ENCODE measurements at places on chromosomes 4 and X.

GRCh38 chr4:160814726-160815125, 1349.1 kb downstream of the FSTL5 start:
- no peak for DNase-seq

GRCh38 chrX:110133735-110134370, 130.9 kb downstream of the TMEM164 start:
- no peak for DNase-seq

DNA sequence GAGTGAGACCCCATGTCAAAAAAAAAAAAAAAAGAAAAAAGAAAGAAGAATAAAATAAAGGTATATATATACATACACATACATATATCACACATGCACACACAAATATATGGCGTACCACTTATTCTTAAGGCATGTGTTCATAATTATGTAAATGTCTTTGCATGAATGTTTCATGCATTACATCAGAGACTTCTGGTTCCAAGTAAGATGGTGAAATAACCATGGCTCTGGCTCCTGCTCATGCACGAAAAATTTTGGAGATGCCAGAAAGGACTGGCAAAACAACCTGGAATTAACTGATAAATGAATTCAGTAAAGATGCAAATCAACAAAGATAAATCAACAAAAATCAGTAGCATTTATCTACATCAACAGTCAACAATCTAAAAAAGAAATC, 19.7 kb upstream of the FHIP1A start:
- DNase-seq: no peak

GRCh38 chrX:120604361-120604782, 471 bp downstream of the MCTS1 start:
- peak; percentile 2 for DNase-seq

DNA sequence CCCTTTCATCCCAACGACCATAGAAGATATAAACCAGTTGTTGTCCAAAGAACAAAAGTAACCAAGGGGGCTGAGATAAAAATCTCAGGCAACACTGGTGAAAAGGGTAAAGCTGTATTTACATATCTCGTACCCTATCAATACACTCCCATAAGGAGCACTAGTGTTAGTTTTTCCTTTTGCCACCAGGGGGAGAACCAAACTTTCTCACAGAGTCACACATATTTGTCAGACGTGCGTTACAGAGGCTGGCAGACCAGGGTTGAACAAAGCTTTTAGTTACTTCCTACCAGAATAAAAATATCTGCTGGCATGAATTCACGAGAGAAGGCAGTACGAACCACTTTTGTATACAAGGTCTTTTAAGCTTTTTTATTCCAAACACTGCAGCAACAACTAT, 88.3 kb downstream of the AMELX start:
- DNase-seq: peak; percentile 2

- DNase-seq: no peak
Measured at GRCh38 chrX:42694260-42694815, 83.6 kb downstream of the PPP1R2C start.

DNA sequence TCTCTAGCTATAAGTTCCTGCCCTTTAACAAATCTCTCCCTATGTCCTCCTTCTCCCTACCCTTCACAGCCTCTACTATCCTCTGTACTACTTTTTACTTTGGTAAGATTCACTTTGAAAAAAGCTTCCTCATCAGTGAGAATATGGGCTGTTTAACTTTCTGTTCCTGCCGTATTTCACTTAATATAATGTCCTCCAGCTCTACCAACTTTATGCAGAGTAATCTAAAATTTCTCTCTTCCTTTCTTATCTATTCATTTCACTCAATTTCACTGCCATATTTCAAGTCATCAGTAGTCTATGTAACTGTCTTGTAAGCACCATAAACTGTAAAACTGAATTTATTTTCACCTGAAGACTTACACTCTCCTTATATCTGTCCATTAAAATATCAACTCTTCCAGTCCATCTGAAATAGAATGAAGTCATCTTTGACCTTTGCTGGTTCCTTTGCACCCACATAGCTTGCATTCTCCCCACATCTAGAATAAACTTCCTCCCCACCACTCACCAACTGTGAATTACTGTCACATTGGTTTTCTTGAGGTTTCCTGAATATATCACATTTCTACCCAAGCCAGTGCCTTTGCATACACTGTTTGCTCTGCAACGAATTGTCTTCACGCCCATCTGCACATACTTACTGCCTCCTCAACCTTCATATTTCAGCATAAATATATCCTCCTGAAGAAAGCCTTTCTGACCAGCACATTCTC, 54.6 kb downstream of the ARAP2 start:
- DNase-seq: no peak

DNA sequence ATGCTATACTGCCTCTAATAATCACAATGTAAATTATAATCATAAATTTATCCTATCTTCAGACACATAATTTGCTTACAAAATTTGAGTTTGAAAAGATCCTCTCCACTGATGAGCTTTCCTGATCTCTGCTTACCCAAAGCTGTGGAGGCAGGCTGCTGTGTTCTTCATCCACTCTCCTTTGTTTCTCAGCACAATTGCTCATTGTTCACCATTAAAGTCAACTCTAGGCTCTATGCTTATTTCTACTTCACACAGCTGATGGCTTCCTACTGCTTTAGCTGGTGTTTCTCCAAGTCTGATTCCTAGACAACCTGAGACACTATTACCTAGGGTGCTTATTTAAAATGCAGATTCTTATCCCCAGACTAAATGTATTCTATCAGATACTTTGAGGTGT, 319.7 kb downstream of the PCDH18 start:
- DNase-seq: no peak

Measured in NCI-H2107 (cell line).